Myometrial cell (primary cell): ENCODE measurements at places on chromosomes 7 and 10. TPM values are rescaled to one million over a fixed set of nuclear protein-coding genes. Genes with fewer than 3 reads are reported as not detected.

The CPA5 gene
- not detected in 2 replicates for total RNA-seq

The FAM25A gene
- total RNA-seq = not detected in 2 replicates

The NKX2-3 gene
- not detected in 2 replicates for total RNA-seq

The CTAGE8 gene
- total RNA-seq = 0.18 and 0.29 TPM in 2 replicates

The CPN1 gene
- total RNA-seq = not detected in 2 replicates

The CDC14C gene
- total RNA-seq = not detected in 2 replicates

The FERD3L gene
- not detected in 2 replicates for total RNA-seq

The OR6V1 gene
- total RNA-seq = not detected in 2 replicates

The C10orf95 gene
- total RNA-seq = not detected in 2 replicates

The MTERF1 gene
- 6.3 and 11.7 TPM in 2 replicates for total RNA-seq

The C10orf62 gene
- not detected in 2 replicates for total RNA-seq

The SHH gene
- total RNA-seq = not detected in 2 replicates

The FAM221A gene
- 0.58 TPM in 1 of 2 replicates, not detected in the other for total RNA-seq

The DRGX gene
- total RNA-seq = not detected in 2 replicates

The AKR1C8 gene
- not detected in 2 replicates for total RNA-seq

The ANKRD61 gene
- total RNA-seq = not detected in 2 replicates

The PDE6C gene
- total RNA-seq = not detected in 2 replicates

The IQUB gene
- total RNA-seq = 0.53 and 1.2 TPM in 2 replicates

The PRKCQ gene
- not detected in 2 replicates for total RNA-seq

The SNX8 gene
- 34.2 and 58.2 TPM in 2 replicates for total RNA-seq

The PI4K2A gene
- 32.0 and 33.5 TPM in 2 replicates for total RNA-seq

The SPDYE18 gene
- total RNA-seq = not detected in 2 replicates

The GPR85 gene
- 3.4 and 4.6 TPM in 2 replicates for total RNA-seq

The MPP7 gene
- under 0.01 and 2.3 TPM in 2 replicates for total RNA-seq

The ABLIM1 gene
- 5.0 and 5.2 TPM in 2 replicates for total RNA-seq

The POMZP3 gene
- 0.29 and 2.5 TPM in 2 replicates for total RNA-seq

The SFTPA2 gene
- total RNA-seq = not detected in 2 replicates
